ENCODE measurements at places on chromosomes 16 and 17.
A peak's percentile ranks its signal among the peaks of the same experiment; 100 is the strongest.

DNA sequence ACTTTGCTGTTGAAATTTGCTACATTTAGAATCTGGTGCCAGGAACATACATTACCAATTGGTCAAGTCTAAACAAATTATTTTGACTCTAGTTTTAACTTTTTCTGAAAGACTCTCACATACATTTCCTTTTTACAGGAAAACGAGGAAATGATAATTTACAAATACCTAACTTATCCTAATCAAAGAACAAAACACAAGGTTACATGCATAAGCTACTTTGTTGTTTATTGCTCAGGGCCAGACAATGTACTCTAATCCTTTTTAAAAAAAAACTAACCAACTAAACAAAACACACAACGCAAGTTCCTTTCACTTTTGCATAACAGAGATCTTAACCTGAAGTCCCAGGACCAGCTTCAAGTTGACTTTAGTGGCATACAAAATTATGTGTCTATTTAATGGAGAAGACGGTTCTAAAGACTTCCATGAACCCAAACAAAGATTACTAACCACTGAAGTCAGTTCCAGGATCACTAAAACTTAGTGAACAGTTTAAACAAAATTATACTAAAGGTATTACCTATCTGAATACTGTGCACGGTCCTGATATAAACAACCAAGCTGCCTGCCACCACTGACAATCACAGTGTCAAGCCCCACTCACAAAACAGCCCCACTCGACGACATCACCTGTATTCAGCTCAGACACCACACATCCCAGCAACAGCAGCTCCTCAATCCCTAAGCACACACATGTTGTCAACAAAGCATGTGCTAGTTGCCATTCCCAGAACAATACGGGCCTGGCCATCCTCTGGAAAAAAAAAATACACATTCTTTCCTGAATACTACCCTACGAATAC lies 1.9 kb downstream of the ZNF652 start:
- DNase-seq, result no peak

- DNase-seq, result no peak
Observed at GRCh38 chr16:55015181-55015913, 84.7 kb downstream of the IRX5 start.

DNA sequence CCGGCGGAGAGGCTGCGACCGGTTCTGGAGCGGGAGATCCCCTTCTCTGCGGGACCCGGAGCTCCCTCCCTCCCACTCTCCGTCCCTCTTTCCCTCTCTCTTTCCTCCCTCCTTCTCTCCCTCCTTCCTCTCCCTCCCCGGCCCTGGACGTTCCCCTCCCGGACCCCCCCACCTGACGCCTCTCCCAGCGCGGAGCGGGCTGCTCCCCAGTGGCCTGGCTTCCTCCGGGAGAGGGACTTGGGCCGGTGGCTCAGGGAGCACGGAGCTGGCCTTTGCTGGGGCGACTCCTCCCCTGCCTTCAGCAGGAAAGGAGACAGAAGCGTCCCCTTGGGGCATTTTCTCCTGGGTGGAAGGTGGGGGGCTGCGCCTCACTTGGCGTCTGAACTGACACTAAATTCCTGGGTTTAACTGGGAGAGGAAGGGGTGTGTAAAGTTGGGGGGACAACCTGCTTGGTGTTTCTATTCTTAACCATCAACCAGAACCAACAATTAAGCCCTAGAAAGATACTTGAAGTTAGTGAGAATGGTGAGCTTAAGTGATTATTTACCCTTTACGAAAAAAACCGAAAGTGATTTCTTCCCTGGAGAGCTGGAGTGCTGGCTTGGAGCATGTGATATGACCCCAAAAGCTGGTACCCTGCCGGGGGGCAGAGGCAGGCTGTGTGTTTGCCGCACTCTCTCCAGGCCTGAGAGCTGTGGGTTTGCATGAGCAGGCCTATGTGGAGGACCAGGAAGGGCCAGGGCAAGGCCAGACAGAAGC lies 775 bp downstream of the SPIRE2 start:
- DNase-seq, result peak; percentile 42

DNA sequence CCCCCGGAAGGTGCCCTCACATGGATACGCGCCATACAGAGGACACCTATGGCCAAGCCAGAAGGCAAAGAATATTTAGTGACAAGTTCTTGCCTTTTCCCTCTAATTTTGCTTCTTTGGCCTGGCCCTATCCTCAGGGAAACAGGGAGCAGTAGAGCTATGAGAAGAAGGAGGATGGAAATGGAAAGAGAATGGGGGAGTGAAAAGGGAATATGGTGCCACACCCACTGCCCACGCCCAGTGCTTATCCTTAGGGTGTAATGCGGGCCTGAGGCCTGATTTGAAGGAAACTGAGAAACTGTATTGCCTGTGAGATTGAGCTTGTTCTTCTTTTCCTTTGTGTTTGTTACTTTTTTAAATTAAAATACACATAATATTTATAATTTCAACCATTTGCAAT lies 255.1 kb downstream of the HS3ST3A1 start:
- DNase-seq, result no peak

GRCh38 chr16:57797526-57798266 lies 4.6 kb downstream of the KIFC3 start:
- DNase-seq, result peak; percentile 92

GRCh38 chr16:58236231-58236690 lies 38.4 kb upstream of the CSNK2A2 start:
- peak; percentile 76 for DNase-seq

GRCh38 chr17:3298260-3298659 lies at the start of gene OR3A1:
OR3A1 (minus strand) TSS chr17:3298360; CDS start chr17:3292582, 5,778 bp downstream.
- DNase-seq, result no peak

- DNase-seq, result no peak
Observed at GRCh38 chr17:31211352-31212012, 85.6 kb downstream of the OMG start.

Measured in H7 (cell line).